ENCODE measurements at places on chromosomes 5 and 9. TPM values are rescaled to one million over a fixed set of nuclear protein-coding genes. Genes with fewer than 3 reads are reported as not detected.

Gene ZNF483
- 8.8 TPM for total RNA-seq

- no peaks in the 10 kb centered on the region for H3K4me1 ChIP-seq
- DNase-seq: no peak
- no peaks in the 10 kb centered on the region for H3K36me3 ChIP-seq
- H3K27me3 ChIP-seq: no peaks in the 10 kb centered on the region
- no peak overlapping the region for H3K4me3 ChIP-seq
Observed at GRCh38 chr9:72333709-72334108, 31.3 kb downstream of the ZFAND5 start.

GRCh38 chr5:157343842-157344790, 78.2 kb downstream of the CYFIP2 start:
- H3K4me1 ChIP-seq: no peaks in the 10 kb centered on the region
- no peak overlapping the region for H3K4me3 ChIP-seq
- H3K27ac ChIP-seq: no peak overlapping the region

Gene IDNK
- not detected for total RNA-seq

DNA sequence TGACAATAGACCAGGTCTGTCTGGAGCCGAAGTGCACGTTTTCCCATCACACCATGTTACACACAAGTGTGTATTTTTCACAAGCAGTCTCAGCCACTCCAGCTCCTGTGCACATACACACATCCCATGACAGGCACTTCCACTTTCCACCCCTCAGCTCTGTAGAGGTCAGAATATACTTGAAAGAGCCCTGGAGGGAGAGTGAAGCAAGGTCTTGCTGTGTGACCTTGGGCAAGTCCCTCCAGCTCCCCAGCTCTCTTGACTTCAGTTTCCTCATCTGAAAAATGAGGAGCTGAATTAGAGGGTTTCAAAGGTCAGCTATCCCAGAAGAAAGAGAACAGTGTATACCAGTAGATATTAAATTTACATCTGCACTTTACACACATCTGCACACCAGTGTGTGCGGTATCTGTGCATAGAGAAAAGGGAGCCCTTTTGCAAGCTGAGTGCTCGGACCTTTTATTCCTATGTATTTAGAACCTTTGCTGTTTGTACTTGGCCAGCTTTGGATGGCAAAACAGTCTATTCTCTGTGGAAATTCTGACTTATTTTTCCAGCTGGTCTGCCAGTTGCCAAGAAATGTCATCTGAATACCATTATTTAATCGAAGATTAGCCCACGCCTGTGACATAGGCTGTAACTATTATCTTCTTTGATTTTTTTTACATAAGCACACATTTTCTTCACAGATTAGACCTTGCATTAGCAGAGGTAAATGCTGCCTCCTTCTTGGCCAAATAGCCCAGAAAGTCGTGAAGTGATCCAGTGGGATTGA, 528.0 kb downstream of the BNC2 start:
- no peak for DNase-seq
- H3K4me3 ChIP-seq: no peak overlapping the region
- H3K27ac ChIP-seq: peak overlapping the region; percentile 66
- no peaks in the 10 kb centered on the region for H3K36me3 ChIP-seq

DNA sequence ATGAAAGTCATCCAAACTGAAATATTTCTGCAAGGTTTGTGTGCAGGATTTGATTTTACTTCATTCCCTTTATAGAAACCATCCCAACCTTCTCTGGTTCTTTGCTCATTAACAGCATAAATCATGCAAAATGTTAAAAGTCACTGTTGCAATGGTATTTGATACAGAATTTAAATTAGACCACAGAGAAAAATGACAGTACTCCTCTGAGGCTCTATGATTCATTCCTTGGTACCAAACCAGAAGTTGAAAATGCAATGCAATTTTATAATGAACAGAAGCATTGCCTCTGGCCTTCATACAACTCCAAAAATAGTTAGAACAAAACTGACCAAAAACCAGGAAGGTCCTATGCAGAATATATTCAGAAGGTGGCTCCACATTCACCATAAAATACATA, 607.1 kb downstream of the TLE1 start:
- no peak overlapping the region for H3K27ac ChIP-seq
- DNase-seq: no peak
- no peaks in the 10 kb centered on the region for H3K36me3 ChIP-seq
- H3K4me3 ChIP-seq: no peak overlapping the region

DNA sequence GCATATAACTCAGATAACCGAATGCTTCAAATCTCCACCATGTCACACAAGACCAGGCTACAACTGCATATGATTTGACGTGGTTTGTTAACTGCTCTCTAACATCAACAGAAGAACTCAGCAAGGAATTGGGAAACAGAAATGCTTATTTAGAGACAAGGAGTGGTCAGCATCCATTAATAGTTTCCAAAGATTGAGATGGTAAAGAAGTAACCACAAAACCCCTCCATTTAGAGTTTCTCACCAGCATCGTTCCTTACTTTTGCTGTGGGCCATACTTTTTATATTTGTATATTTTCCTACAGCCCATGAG, 25.2 kb downstream of the DPYSL3 start:
- H3K4me1 ChIP-seq: peaks cover 39% of the 10 kb centered on the region
- H3K4me3 ChIP-seq: no peak overlapping the region
- H3K27ac ChIP-seq: peak overlapping the region; percentile 45
- no peaks in the 10 kb centered on the region for H3K27me3 ChIP-seq
- no peak for DNase-seq

DNA sequence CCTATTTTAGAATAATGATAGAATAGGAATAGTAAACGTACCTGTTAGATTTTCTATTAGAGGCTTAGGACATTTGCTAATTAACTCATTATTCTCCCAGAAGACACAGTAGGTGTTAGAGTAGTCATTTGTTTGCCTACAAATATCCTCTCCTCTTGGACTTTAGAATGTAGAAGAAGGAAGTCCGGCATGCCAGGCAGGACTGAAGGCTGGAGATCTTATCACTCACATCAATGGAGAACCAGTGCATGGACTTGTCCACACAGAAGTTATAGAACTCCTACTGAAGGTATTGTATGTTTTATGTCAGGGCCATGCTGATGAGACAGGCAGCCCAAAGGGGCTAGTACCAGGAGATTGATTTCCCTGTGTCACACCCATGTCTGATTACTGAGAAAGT, 43.3 kb downstream of the CD180 start:
- no peak overlapping the region for H3K4me3 ChIP-seq
- H3K27ac ChIP-seq: no peak overlapping the region
- no peaks in the 10 kb centered on the region for H3K27me3 ChIP-seq
- no peaks in the 10 kb centered on the region for H3K4me1 ChIP-seq
- H3K36me3 ChIP-seq: no peaks in the 10 kb centered on the region

DNA sequence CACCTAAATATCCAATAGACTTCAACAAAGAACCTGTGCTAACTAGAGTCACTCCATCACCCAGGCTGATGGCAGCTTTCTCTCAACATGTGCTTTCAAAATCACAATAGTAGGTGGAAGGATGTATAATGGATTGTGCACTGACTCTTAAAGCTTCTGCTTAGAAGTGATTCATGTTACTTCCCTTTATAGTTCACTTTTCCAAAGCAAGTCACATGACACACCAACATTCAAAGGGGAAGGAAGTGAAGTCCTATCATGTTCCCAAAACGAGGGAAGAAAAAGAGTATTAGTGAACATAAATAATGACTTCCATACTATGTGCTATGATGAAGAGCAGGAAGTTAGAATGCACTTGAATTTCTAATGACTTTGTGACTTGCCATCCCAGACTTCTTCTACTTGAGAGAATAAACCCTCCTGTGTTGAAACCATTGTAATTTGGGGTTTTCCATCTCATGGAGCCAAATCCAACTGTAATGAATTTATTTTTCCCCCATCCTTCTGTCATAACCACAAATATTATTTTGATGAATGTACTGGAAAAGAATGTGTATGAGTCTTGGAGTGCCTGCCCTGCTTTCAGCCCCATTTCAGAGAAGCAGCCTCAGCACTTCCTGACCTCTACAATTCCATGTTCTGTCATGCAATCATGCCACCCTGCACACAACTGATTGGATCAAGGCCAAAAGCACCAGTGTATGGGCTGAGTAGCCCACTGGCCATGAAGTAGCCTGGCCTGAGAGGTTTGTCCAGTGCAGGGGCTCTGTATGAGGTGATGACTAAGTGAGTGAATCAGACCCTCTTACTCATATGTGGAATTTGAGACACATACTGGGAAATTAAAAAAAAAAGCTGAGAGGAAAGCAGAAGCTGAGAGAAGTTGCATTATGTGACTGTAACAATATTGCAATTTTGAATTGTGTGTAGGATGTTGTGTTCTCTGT, 525.9 kb upstream of the CLINT1 start:
- H3K36me3 ChIP-seq: no peaks in the 10 kb centered on the region
- H3K27ac ChIP-seq: no peak overlapping the region
- no peak overlapping the region for H3K4me3 ChIP-seq

DNA sequence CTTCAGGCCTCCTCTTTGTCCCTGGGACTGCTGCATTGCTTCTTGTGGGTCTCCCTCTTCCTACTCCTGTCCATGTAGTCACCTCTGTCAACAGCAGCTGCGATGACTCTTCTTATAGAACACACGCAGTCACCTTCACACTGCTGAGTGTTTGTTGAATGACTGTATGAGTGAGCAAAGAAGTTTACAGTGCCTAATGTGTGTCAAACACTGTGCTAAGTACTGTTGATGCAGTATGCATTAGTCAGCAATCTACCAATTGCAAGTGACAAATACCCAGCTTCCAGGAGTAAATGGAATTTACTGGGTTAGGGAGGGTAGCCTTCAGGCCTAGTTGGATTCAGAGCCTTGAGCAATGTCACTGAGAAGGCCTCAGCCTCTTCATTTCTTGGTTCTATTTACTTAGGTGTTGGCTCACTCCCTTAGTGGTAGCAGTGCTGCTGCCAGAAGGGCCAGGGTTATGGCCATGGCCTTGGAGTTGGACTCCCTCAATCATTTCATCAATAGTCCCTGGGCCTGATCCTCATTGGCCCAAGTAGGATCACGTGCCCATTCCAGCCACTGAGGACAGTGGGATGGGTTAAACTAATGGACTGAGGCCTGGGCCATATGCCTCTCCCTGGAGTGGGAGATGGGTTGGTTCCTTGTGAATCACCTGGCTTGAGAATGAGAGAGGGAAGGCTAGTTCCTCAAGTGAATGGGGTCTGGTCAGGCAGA, 93.5 kb downstream of the RGS3 start:
- H3K4me1 ChIP-seq: peaks cover 13% of the 10 kb centered on the region
- H3K27ac ChIP-seq: no peak overlapping the region
- H3K27me3 ChIP-seq: no peaks in the 10 kb centered on the region
- DNase-seq: no peak
- H3K4me3 ChIP-seq: no peak overlapping the region
- no peaks in the 10 kb centered on the region for H3K36me3 ChIP-seq

- H3K27me3 ChIP-seq: no peaks in the 10 kb centered on the region
- peak; percentile 67 for DNase-seq
- H3K4me1 ChIP-seq: peaks cover 55% of the 10 kb centered on the region
- H3K36me3 ChIP-seq: no peaks in the 10 kb centered on the region
- H3K4me3 ChIP-seq: no peak overlapping the region
- H3K27ac ChIP-seq: peak overlapping the region; percentile 70
Observed at GRCh38 chr5:135211083-135211790, 177.2 kb upstream of the PITX1 start.

Gene SMC2
- 5.2 TPM for total RNA-seq

DNA sequence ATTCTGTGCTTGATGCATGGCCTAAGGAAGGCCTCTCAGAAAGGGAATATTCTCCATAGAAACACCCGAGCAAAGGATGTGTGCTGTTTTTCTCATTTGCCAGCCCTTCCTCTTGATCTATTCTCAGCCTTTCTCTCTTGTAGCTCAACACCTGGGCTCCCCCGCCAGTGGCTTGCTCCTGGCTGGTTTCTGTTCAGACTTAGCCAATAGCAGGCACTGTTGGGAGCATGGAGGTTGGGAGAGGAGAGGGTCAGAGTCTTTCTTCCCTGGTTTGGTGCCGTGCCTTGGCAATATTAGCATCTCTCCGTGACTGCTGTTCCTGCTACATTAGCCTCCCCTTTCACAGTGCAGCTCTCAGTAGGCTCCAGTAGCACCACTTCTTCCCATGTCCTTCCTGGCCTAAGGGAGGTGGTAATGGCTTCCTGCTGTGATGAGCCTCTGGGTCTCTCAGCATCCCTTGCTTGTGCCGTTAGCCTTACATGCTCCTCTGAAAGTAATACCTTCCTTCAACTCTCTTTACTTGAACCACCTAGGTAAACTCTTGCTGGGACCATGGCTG, 269.7 kb upstream of the GAS1 start:
- H3K27me3 ChIP-seq: no peaks in the 10 kb centered on the region
- no peak overlapping the region for H3K4me3 ChIP-seq
- no peaks in the 10 kb centered on the region for H3K4me1 ChIP-seq

GRCh38 chr5:173730632-173731298, 114.3 kb upstream of the BOD1 start:
- no peaks in the 10 kb centered on the region for H3K4me1 ChIP-seq
- no peaks in the 10 kb centered on the region for H3K27me3 ChIP-seq
- H3K36me3 ChIP-seq: no peaks in the 10 kb centered on the region
- H3K27ac ChIP-seq: no peak overlapping the region
- DNase-seq: no peak

Gene MAP1B
- 386 TPM for total RNA-seq

- peaks cover 16% of the 10 kb centered on the region for H3K4me1 ChIP-seq
- DNase-seq: no peak
- H3K36me3 ChIP-seq: no peaks in the 10 kb centered on the region
- no peak overlapping the region for H3K4me3 ChIP-seq
- no peak overlapping the region for H3K27ac ChIP-seq
Observed at GRCh38 chr9:556199-556598, 285.3 kb upstream of the DMRT1 start.

- H3K27ac ChIP-seq: no peak overlapping the region
- no peaks in the 10 kb centered on the region for H3K27me3 ChIP-seq
Observed at GRCh38 chr5:55360190-55360589, 52.4 kb downstream of the MTREX start.

Gene MAN1B1
- 34.1 TPM for total RNA-seq

Gene HTR1A
- total RNA-seq: not detected

DNA sequence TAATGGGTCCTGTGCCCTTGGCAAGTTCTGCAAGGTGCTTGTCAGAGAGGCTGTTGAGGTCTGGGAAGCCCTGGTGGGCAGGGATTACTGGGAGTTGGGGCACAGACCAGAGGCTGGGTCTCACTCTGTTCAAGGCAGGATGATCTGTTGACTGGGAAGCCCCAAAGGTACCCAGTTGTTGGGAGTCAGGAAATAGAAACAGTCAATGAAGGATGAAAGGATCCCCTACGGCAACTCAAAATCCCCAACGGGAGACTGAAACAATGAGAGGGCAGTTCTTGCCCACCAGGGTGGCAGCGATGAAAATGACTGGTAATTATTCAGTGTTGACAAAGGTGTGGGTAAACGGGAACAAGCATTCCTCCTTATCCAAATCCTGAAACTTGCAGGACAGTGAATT, 31.2 kb downstream of the BNIP1 start:
- H3K27ac ChIP-seq: no peak overlapping the region
- no peaks in the 10 kb centered on the region for H3K27me3 ChIP-seq
- no peaks in the 10 kb centered on the region for H3K4me1 ChIP-seq
- no peak for DNase-seq
- H3K36me3 ChIP-seq: no peaks in the 10 kb centered on the region

GRCh38 chr5:143691945-143692290, 120.0 kb upstream of the HMHB1 start:
- H3K36me3 ChIP-seq: no peaks in the 10 kb centered on the region
- H3K27ac ChIP-seq: no peak overlapping the region
- H3K4me3 ChIP-seq: no peak overlapping the region

Measured in vagina (tissue), 2 donors.